Stimulated activated CD4-positive, alpha-beta T cell treated with anti-CD3 and anti-CD28 coated beads, Interleukin-2, amount 100 ng/mL, for 24 hours (primary cell): ENCODE measurements at places on chromosomes 6 and 20.

GRCh38 chr6:23511817-23512216 is 614.2 kb upstream of the NRSN1 start:
- DNase-seq = no peak

GRCh38 chr6:35859367-35859766 is 54.2 kb downstream of the LHFPL5 start:
- no peak for DNase-seq

DNA sequence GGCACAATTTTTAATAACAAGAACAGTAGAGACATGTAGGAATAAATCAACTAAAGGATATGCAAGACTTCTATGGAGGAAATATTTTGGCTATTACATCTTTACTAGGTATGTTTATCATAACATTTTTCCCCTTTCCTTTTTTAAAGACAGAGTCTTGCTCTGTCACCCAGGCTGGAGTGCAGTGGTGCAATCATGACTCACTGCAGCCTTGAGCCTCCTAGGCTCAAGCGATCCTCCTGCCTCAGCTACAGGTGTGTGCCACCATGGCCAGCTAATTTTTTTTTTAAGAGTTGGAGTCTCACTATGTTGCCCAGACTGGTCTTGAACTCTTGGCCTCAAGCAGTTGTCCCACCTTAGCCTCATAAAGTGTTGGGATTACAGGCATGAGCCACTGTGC is 37.0 kb downstream of the AKAP7 start:
- no peak for DNase-seq

DNA sequence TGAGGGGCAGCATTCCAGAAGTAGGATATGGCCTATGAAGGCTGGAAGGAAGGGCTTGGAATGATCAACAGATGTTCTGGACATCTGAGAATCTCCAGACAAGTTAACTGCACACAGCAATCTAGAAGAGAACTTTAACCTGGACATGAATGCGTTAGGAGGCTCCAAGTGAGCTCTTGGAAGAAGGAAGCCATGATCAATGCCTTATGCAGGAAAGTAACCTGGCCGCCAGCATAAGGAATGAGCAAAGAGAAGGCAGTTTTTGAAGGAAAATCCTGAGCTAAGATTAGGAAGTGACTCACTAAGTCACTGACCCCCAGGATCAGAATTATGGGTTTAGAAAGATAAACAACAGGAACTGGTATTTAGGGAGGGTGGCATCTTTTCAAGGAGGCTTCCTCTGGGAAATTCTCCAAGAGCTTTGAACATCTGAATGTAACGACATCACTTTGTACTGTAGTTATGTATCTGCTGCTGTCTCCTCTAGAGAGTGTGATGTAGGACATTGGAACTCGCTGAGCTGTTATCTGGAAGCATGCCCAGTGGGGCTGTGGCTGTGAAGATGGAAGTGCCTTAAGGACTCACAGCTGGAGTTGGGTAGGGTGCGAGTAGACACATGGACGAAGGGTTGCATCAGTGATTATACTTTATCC is 236.8 kb downstream of the PACRG start:
- DNase-seq = no peak

DNA sequence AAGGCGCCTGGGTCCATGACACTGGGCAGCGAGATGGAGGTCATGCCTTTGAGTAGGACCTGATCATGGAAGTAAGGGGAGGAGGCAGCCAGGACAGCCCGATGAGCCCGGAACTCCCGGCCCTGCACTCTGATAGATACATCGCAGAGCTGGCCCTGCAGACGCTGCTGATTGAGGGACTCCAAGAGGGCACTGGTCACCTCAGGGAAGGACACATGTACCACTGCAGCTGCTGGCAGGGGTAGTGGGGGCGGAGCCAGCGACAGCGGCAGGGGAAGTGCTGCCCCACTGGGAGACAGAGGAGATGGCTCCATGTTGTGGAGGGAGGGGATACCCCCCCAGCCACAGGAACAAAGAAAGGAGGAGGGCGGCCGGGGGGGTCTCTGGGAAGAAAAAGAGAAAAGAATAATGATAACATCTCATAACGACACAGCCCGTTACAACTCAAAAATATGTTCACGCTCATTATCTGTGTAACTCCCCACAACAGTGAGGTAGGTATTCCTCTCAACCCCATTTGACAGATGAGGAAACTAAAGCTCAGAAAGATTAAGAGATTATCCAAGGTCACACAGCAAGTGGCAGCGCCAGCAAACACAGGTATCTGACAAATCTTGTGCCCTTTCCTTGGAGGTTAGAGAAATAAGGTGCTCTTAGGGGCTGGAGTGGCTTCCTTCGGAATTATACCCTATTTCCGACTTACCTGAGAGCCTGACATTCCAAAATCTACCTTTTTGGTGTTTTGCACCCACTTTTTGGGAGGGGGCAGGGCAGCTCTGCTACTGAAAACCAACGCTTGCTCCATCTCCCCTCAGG is 733 bp downstream of the ZBTB22 start:
- DNase-seq = no peak

DNA sequence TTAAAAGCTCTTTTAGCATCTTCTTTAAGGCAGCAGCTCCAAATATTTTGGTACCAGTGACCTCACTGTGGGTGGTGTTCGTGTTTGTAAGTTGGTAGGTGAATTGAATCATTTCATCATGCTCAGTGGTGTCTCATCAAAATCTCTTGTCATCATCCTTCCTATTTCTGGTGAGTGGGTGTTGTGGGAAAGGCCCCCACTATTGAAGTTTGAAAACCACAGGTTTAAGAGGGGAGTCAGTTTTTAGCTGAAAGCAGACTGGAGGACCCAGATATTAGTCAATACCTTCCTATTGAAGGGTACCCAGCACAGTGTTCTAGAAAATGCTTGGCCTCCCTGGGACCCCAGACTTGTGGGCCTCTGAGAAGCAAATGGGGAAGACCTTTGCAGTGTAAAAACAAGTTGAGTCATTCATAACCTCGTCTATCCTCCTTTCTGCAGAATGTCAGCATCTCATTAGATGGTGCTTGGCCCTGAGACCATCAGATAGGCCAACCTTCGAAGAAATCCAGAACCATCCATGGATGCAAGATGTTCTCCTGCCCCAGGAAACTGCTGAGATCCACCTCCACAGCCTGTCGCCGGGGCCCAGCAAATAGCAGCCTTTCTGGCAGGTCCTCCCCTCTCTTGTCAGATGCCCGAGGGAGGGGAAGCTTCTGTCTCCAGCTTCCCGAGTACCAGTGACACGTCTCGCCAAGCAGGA is 3.7 kb downstream of the PIM1 start:
- DNase-seq = peak; percentile 65

DNA sequence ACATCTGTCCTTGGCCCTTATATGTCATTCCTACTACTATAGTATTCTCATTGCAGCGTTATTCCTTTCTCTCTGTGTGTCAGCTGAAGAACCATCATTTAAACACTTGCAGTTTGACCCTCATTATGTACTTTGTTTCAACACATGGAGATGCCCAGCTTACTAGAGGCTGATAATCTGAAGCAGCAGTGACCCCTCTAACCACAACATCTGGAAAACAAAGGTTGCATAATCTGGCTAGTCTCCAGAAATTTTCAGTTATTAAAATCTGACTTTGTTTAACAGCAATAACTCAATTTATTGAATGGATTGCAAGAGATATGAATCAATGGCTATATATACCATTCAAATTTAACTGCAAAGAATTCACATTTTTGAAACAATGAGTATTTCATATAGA is 6.6 kb upstream of the PHIP start:
- DNase-seq = no peak

DNA sequence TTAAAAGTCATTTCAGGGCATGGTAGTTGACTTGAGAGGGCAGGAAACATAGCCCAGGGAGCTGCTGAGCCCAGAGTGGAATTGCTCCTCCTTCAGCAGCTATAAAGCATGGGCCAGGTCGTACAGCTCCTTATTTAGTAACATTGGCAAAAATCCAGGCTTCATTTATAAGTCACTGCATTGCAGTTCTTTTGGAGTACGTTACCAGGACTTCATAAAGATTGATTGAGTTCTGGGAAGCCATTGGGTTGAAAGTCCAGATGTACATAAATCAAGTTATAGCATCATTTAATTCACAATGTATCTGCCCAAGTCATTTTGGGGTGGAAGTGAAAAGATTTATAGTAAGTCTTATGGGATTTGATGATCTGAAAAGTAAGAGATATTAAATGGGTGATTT is 53.0 kb upstream of the ANKEF1 start:
- DNase-seq = no peak

DNA sequence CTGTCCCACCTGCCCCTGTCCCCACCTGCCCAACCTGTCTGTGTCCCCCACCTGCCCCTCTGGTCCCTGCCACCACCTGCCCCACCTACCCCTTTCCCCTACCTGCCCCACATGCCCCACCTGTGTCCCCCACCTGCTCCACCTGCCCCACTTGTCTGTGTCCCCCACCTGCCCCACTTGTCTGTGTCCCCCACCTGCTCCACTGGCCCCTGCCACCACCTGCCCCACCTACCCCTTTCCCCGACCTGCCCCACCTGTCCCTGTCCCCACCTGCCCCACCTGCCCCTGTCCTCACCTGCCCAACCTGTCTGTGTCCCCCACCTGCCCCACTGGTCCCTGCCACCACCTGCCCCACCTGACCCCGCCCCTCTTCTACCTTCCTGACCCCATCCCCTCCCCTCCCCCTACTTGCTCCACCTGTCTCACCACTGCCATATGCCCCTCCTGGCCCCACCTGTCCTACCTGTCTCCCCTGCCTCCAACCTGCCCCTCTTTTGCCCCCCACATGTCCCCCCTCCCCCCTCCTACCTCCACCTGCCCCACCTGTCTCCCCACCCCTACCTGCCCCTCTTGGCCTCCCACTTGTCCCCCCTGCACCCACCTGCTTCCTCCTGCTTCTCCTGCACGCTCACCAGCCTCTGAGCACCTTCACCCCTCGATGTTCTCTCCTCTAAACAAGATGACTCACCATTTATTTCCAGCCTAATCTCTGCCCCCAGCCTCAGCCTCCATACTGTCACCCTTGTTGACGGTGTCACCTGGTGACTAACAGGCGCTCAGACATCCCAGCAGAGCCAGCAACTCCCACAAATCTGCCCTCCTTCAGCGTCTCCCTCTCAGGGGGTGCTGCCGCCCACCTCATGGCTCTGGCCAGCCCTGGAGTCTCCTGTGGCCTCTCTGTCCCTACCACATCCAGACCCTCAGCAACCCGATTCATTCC is 5.6 kb upstream of the MYT1 start:
- no peak for DNase-seq

- DNase-seq = no peak
These were observed 254.2 kb downstream of the C6orf118 start for GRCh38 chr6:165055231-165055630.

DNA sequence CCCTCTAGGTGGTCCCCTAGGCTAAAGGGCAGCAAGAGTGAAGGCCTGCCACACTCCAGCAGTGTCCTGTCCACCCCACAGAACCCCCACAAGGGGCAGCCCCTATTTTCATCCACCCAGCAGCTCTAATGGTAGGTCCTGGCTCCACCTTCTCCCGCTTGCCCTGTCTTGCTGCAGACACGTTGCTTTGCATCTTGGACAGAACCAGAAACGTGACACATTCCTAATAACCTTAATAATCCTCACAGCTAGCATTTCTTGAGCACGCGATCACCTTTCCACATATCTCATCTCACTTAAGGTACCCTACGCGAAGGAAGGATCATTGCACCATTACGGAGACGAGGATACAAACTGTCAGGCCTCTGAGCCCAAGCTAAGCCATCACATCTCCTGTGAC is 11.7 kb upstream of the SLC22A23 start:
- DNase-seq = no peak

GRCh38 chr6:168962886-168963285 is 290.8 kb downstream of the THBS2 start:
- DNase-seq = no peak

GRCh38 chr6:148493424-148493823 is 150.8 kb downstream of the SASH1 start:
- DNase-seq = no peak

DNA sequence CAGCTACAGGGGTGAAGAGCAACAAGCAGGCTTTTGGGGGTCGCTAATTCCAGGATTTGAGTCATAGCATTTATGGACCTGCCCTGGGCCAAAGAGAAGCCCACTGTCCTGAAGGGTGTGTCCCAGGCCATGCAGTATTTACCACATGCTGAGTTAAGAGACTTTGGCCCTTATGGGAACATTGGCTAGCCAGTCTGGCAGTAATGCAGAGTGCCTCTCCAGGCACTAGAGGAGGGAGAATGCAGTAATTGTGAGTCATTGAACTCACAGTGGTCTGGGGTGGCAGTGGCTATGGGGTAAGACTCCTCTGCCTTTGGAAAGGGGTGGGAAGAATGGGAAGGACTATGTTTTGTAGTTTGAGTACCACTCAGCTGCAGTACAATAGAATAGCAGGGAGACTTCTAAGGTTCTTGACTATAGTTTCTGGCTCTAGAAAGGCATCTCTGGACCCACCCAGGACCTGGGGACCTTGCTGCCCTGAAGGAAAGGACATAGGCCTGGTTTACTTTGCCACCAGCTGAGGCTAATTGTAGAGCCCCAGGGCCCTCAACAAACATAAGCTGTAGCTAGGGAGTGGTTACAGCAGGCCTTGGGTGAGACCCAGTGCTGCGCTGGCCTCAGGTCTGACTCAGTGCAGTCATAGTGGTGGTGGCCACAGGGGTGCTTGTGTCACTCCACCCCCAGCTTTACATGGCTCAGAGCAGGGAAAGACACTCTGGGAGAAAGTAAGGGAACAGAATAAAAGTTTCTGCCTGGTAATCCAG is 520.9 kb downstream of the HTR1B start:
- DNase-seq = no peak

DNA sequence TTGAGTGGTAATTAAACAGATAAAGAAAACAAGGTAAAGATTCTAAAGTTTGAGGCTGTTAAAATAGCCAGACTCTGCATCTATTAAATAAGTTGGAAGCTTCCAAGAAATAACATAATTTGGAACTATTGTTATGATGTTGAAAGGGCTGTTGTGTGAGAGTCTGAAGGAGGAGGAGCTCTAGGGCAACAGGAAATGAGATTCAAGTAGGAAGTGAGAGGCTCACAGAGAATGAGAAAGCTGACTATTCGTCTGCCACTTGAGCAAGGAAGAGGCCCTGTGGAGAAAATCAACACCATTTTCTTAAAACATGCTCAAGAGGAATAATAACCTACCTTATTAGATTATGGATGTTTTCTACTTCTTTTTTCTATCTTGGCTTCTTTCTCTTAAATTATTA is 185.2 kb downstream of the SLC24A3 start:
- DNase-seq = no peak

- no peak for DNase-seq
These were observed 65.4 kb downstream of the RWDD2A start for GRCh38 chr6:83258517-83258916.

DNA sequence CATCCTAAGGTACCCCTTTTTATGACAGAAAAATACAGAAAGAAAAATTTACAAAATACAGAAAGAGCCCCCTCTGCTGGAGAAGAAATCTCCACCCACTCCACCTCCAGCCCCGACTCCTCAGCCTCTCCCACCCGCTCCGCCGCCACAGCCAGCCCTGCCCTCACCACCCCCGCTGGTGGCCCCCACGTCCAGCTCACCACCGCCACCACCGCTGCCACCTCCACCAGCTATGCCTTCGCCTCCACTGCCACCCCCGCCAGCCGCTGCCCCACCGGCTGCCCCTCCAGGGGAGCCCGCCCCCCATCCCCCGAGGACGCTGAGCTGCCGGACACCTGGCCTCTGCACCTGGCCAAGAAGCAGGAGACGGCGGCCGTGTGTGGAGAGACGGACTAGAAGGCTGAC is 17.7 kb downstream of the WFDC2 start:
- no peak for DNase-seq

- DNase-seq = no peak
These were observed 31.3 kb downstream of the BCAS4 start for GRCh38 chr20:50826121-50826520.

- DNase-seq = no peak
These were observed 77.8 kb downstream of the TRAM2 start for GRCh38 chr6:52499026-52499425.

GRCh38 chr20:33475381-33476152 is 14.3 kb upstream of the CBFA2T2 start:
- DNase-seq = no peak

GRCh38 chr6:119142041-119142440 is 63.6 kb upstream of the FAM184A start:
- DNase-seq = no peak
